RPMI7951 (cell line): ENCODE measurements at places on chromosomes 5 and 9.

GRCh38 chr5:133705331-133705730, 93.0 kb upstream of the FSTL4 start:
- DNase-seq = no peak

GRCh38 chr9:124743686-124744348, 27.3 kb downstream of the NR6A1 start:
- peak; percentile 33 for DNase-seq

- no peak for DNase-seq
These were observed 401.4 kb downstream of the TMEM161B start for GRCh38 chr5:87867281-87867680.

GRCh38 chr9:95008151-95008771, 281.8 kb downstream of the AOPEP start:
- no peak for DNase-seq

DNA sequence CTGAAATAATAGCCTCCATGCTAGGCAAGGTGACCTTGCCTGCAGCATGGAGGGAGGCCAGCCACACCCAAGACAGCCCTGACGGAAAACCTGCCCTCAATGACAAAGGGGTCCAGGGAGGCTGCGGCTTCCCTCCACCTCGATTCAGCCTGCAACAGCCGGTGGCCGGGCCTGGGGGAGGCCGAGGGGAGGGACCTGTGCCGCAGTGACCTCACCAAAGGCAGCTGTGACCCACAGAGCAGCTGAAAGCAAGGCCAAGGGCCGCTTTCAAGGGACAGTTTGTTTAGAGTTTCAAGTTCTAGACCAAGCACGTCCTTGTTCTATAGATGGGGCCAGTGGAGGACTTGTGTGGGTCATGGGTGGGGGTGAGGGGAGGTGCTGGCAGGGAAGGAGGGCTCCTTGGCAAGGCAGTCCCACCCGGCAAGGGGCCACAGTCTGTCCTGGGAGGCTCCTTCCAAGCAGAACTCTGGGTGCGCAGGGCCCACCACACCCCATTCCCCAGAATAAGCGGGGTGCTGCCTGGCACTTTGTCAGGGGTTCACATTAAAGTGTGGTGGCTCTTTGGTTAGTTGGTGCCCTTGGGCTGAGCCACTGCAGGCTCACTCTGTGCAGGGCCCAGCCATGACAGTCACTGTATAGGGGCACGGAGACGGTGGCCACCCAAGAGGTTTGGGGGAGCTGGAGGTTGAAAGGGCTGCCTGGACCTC, 226.5 kb downstream of the FANCC start:
- DNase-seq = peak; percentile 43

DNA sequence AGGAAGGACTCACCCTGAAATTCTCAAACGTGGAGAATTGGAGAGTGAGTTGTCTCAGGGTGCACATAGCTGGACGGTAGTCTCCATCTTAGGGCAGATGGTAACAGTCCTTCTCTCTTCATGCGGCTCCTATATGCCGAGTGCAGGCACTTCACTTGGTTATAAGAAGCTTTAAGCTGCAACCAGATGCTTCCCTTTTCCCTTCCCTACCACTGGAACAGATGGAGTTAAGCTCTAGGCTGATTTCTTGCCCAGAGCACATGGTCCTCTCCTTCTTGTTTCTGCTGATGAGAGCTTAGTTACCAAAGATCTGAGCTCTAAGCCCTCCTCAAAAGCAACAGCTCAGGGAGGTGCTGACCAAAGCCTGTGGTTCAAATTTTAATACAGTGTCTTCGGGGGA, 355.7 kb downstream of the ARHGEF28 start:
- DNase-seq = no peak

DNA sequence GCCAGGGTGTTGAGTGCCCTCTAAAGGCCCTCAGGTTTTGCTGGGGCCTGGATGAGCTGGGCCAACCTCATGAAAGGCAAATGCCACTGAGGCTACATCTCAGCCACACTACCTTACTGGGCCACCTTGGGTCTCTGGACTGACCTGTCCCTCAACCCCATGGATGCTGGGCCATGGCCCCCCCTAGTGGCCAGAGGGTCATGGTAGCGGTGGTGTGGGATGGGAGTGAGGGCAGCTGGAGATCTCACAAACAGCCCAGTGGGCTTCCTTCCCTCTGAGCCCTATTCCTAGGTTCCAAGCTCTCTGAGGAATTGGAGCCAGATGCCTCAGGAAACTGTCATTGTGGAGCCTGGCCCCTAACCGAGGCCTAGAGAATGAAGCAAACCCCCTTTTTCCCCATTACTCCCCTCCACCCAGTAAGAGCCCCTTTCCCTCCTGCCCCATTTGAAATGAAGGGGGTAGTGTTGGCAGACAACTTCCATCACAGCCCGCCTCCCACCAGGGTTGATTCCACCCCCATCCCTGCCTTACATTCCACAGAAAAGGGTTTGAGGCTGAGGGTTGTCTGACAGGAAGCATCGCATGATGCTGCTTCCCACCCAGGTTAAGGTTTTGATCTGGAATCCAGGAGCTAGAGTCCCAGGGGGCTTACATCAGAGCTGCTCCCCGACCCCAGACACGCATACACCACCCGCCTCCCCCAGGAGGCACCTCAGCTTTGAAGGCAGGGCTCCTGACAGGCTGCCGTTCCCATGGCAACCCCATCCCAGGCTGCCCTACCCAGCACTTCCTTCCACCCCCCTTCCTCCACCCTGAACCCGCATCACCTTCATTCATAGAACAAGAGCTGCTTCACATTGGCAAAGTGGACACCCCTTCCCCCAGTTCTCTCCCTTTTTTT, 63.9 kb downstream of the PCDH1 start:
- peak; percentile 24 for DNase-seq

DNA sequence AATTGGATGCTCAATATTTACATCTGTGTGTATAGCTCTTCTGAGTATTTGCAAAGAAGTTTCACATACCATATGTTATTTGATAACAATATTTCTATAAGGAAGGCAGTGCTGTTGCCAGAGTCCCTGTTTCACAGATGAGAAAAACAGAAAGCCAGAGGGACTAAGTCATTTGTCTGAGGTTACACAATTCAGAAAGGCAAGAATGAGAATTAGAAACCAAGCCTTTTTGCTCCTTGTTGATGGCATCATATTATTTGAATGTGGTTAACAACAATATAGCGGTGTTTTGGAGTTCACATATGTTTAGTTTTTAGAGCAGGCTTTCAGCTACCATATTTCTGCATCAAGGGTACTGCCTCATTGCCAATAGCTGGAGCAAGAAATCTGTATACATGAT, 110.9 kb upstream of the PRLR start:
- DNase-seq = no peak

GRCh38 chr9:82993856-82994605, 68.9 kb downstream of the RASEF start:
- DNase-seq = no peak

GRCh38 chr9:128091144-128091543, 23.1 kb downstream of the SLC25A25 start:
- DNase-seq = no peak

DNA sequence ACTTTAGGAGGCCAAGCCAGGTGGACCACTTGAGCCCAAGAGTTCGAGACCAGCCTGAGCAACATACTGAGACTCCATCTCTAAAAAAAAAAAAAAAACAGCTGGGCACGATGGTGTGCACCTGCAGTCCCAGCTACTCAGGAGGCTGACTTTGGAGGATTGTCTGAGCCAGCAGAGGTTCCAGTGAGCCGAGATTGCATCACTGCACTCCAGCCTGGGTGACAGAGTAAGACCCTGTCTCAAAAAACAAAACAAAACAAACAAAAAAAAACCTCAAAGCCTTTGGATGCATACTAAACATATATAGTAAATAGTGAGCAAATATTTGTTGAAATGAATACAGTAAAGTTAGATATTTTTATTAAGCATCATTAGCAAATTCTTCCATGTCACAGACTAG, 5.3 kb downstream of the SLC35D2 start:
- no peak for DNase-seq

- DNase-seq = no peak
These were observed 236.2 kb upstream of the ADRA1B start for GRCh38 chr5:159680095-159680494.

DNA sequence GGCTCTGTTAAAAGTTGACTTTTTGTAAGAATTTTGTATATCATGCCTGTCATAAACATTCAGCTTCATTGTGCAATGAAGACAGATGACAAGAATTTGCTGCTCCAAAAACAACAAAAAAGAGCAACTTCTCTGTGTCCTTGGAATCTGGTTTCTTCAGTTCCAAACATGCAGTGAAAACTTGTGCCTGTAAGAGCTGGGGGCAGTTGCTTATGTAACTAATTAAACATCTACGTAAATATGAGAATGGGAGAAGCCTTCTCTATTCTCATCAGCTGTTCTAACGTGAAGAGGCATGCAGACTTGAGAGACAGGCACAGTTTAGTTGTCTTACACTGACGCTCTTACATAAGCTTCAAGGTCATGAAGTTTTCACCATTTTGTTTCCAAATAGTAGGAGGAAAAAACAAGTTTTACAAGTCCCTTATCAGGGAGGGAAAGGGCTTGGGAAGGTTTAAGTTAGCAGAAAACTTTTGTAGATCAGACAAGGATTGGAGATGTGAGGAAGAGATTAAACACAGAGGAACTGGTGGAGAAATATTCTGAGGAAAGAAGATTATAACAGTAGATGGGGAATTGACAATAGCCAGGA, 170.4 kb downstream of the RFK start:
- DNase-seq = no peak

DNA sequence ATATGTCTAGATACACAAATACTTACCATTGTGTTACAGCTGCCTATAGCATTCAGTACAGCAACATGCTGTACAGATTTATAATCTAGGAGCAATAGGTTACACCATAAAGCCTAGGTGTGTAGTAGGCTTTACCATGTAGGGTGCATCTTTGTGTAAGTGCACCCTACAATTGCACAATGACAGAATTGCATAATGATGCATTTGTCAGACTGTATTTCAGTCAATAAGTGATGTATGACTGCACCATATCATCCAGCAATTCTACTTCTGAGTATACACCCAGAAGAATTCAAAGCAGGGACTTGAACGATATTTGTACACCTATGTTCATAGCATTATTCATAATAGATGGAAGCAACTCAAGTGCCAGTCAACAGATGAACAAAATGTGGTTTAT, 100.4 kb upstream of the SLC44A1 start:
- DNase-seq = no peak

GRCh38 chr5:114660791-114661190, 298.9 kb downstream of the KCNN2 start:
- no peak for DNase-seq

GRCh38 chr5:124252191-124252638, 494.2 kb downstream of the ZNF608 start:
- DNase-seq = no peak

DNA sequence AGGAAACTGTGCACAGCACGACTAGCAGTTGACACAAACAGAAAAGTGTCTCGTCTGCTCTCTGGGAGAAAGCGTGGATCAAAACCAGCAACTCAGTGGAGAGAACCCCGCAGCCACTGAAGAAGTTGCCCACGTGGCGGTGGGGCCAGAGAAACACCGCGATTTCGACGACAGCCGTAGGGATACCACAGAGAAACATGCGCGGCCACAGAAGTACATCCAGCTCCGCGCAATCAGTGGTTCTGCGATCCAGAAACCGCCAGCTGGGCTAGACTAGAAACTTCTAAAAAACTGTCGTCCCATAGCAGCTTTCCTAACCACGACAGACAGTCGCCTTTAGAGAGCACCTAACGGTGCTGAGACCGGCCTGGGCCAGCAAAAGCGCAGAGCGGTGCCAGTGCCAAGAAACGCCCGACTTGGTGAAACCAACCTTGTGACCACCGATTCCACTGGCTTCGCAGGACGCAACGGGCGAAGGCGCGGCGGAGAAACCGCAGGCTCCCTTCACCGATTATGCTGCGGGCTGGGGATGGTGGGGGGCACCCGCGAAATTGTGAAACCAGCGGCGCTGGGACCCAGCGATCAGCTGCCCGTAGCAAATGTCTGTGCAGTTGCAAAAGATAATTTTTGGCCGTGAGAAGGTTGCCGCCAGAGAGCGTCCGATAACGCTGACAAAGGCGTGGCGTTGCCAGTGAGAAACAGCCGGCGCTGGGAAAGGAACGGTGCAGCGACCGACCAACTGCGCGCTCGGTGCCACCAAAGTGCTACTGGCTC, 2.7 kb upstream of the ANXA2R start:
- DNase-seq = peak; percentile 72
